T-helper 17 cell (primary cell): ENCODE measurements at places on chromosomes 13 and 19.
A peak's percentile ranks its signal among the peaks of the same experiment; 100 is the strongest.

- peaks cover 63% of the 10 kb centered on the region for H3K27me3 ChIP-seq
- H3K27ac ChIP-seq, result peak overlapping the region; percentile 54
These were observed 412.8 kb downstream of the ZNF536 start for GRCh38 chr19:30784850-30785457.

DNA sequence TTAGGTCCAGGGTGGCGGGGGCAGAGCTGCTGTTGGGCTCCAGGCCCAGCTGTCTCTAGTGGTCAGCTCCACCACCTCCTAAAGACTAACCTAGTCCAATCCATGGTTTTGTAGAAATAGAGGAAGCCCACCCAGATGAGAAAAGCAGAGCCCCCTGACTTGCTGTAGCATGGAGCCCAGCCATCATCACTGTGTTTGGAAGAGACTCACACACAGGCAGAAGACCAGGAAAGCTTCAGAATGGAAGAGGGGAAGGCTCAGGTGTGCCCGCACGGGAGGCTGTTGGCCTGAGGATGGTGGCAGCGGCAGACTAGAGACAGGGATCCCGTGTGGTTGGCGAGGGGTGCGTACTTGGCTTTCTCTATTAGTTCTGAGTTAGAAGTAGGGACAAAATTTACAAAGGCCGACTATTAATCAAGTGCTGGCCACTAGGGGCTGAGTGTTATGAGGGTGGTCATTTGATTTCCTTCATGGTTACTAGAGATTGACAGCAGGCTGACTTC is 193.2 kb upstream of the SOX1 start:
- H3K4me1 ChIP-seq, result no peaks in the 10 kb centered on the region
- H3K36me3 ChIP-seq, result no peaks in the 10 kb centered on the region
- peaks cover 12% of the 10 kb centered on the region for H3K27me3 ChIP-seq
- no peak overlapping the region for H3K27ac ChIP-seq

GRCh38 chr13:41332829-41333228 is 21.8 kb downstream of the NAA16 start:
- no peak for DNase-seq
- no peak overlapping the region for H3K4me3 ChIP-seq
- H3K36me3 ChIP-seq, result peaks cover 2% of the 10 kb centered on the region
- H3K4me1 ChIP-seq, result peaks cover 11% of the 10 kb centered on the region
- no peaks in the 10 kb centered on the region for H3K27me3 ChIP-seq

GRCh38 chr19:45008552-45008951 is 7.3 kb downstream of the RELB start:
- no peaks in the 10 kb centered on the region for H3K27me3 ChIP-seq
- H3K4me3 ChIP-seq, result peak overlapping the region; percentile 63
- H3K4me1 ChIP-seq, result peaks cover 10% of the 10 kb centered on the region
- peak overlapping the region; percentile 89 for H3K27ac ChIP-seq

- peak overlapping the region; percentile 92 for H3K4me3 ChIP-seq
- peaks cover 33% of the 10 kb centered on the region for H3K4me1 ChIP-seq
- peak overlapping the region; percentile 97 for H3K27ac ChIP-seq
- peaks cover 3% of the 10 kb centered on the region for H3K36me3 ChIP-seq
These were observed 496 bp downstream of the ZNF574 start for GRCh38 chr19:42076380-42076944.

GRCh38 chr13:66530686-66531085 is 699.5 kb downstream of the PCDH9 start:
- no peaks in the 10 kb centered on the region for H3K4me1 ChIP-seq
- no peak overlapping the region for H3K27ac ChIP-seq
- no peaks in the 10 kb centered on the region for H3K36me3 ChIP-seq
- no peak for DNase-seq
- H3K27me3 ChIP-seq, result no peaks in the 10 kb centered on the region

- H3K27me3 ChIP-seq, result peaks cover 39% of the 10 kb centered on the region
- H3K4me3 ChIP-seq, result peak overlapping the region; percentile 93
- H3K36me3 ChIP-seq, result peaks cover 6% of the 10 kb centered on the region
These were observed 493 bp upstream of the PDE4A start for GRCh38 chr19:10419646-10420443.

DNA sequence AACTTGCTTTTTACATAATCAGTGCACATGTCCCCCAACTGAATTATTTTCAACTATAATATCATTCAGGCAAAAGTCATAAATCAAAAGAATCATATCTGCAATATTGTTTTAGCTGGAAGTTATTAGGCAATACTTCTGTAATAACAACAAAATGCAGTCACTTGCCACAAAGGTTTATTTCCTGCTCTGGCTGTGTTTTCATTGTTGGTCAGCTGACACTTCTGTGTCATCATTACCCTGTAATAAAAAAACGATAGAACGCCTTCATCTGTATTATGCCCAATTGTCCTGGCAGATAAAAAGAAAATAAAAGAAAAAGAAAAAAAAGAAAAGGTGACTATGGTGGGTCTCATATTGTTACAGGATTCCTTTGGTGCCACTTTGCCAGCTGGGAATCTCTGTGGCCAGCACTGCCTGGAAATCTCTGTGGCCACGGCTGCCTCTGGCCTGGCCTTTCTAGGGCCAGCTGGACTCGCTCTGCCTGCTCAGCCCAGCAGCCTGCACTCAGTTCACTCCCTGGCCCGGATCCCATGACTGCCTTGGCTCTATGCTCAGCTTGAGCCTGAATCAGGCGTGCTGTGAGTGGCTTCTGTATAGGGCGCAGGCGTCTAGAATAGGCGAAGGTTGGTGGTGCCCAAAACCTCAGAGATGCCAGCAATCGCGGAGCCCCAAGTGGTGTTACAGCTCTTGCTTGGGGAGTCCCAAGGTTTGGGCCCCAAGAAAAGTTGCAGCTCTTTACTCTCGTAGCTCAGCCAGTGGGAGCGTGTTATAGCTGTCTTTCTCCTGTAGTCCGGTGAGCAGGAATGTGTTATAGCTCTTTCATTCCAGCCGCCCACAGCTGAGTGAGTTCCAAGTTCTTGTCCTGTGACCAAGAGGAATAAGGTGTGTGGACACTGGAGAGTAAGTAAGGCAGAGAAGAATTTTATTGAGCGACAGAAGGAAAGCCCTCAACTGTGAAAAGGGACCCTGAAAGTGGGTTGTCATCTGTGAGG is 1227.1 kb downstream of the SLITRK1 start:
- no peaks in the 10 kb centered on the region for H3K4me1 ChIP-seq
- no peaks in the 10 kb centered on the region for H3K27me3 ChIP-seq
- H3K27ac ChIP-seq, result no peak overlapping the region
- no peak for DNase-seq

GRCh38 chr19:28539759-28540158 is 673.2 kb downstream of the UQCRFS1 start:
- no peaks in the 10 kb centered on the region for H3K36me3 ChIP-seq
- DNase-seq, result no peak
- no peak overlapping the region for H3K4me3 ChIP-seq

DNA sequence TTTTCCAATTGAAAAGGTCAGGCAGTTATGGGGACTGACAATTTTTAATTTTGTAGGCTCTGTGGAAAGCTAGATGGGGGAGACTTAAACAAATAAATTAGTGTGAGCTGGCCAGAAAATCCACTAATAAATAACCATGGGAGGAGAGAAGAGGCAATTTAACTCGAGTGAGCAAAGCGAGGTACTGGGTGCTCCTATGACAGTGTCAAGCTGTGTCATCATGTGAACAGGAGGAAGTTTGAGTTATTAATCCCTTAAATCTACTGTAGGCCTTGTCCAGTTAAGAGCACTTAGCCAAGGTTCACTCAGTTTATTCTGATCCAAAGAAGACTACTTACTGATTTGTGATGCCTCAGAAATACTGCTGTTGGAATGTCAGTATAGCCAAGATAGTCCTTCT is 122.8 kb downstream of the OXGR1 start:
- no peak for DNase-seq
- H3K4me3 ChIP-seq, result no peak overlapping the region
- no peaks in the 10 kb centered on the region for H3K4me1 ChIP-seq
- H3K27ac ChIP-seq, result no peak overlapping the region
- H3K36me3 ChIP-seq, result no peaks in the 10 kb centered on the region

GRCh38 chr13:65488606-65489005 is 1741.5 kb downstream of the PCDH9 start:
- H3K4me3 ChIP-seq, result no peak overlapping the region
- no peak for DNase-seq
- H3K36me3 ChIP-seq, result no peaks in the 10 kb centered on the region
- H3K4me1 ChIP-seq, result no peaks in the 10 kb centered on the region
- no peaks in the 10 kb centered on the region for H3K27me3 ChIP-seq

- no peaks in the 10 kb centered on the region for H3K36me3 ChIP-seq
- H3K4me3 ChIP-seq, result no peak overlapping the region
- H3K27ac ChIP-seq, result no peak overlapping the region
- DNase-seq, result no peak
- no peaks in the 10 kb centered on the region for H3K4me1 ChIP-seq
These were observed 1.0 kb downstream of the POSTN start for GRCh38 chr13:37597477-37598025.

DNA sequence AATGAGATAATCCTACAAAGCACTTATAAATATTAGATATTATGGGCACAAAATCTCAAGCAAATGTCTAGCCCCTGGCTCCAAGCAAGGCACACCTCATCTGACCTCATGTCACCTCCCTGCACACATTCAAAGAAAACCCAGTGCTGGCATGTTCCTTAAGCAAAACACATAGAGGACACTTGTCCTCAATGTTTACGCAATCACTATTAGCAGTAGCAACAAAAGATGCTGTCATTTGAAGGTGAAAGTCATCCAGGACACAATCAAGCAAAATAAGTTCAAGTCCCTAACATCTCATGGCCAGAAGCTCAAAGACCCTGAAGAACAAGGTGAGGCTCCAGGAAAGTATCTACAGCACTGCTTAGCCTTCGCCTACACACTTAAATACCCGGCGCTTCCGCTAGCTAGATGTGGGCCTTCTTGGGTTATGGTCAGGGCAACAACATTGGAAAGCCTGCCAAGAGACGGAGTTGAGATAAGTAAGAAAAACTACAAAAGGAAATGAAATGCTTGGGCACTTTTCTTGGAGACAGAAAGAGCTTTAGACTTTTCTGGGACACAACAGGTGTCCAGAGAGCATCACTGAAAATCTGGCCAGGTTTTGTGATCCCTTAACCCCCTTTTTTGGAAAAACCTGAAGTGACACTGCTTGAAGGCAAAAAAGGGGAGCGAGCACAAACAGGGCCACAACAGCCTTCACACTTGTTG is 85.7 kb downstream of the FOXO1 start:
- peaks cover 2% of the 10 kb centered on the region for H3K36me3 ChIP-seq
- DNase-seq, result no peak
- H3K4me1 ChIP-seq, result peaks cover 69% of the 10 kb centered on the region

DNA sequence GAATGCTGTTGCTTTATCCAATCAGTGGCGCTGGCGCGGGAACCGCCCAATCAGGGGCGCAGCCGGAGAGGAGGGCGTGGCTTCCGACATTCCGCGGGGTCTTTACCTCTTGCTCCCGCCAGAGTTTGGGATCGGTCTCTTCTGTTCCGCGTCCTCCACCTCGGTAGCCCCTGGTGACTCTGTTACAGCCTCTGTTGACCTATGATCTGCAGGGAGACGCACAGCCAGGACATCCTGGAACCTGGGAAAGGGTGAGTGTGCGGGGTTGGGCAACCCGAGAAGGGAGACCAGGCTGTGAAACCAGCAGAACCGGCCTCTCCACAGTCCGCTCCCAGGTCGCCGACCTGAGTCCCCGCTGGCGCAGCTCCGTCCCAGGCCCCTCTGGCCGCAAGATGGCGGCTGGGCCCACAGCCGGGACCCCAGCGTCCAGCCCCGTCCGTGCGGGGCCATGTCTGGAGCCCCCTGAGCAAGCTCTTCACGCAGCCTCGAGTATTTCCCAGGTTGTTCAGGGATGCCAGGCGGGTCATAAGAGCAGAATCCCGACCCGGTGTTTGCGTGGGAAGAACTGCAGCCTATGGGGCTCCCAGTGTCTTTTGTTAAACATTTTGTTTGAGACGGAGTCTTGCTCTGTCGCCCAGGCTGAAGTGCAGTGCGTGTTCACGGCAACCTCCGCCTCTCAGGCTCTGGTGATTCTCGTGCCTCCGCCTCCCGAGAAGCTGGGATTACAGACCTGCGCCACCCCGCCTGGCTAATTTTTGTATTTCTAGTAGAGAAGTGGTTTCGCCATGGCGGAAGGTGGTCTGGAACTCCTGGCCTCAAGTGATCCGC is 4.4 kb upstream of the ZNF681 start:
- H3K4me1 ChIP-seq, result peaks cover 21% of the 10 kb centered on the region
- no peaks in the 10 kb centered on the region for H3K27me3 ChIP-seq
- peak overlapping the region; percentile 95 for H3K4me3 ChIP-seq
- peak overlapping the region; percentile 83 for H3K27ac ChIP-seq
- peak; percentile 80 for DNase-seq

- peaks cover 16% of the 10 kb centered on the region for H3K4me1 ChIP-seq
- no peak for DNase-seq
- no peaks in the 10 kb centered on the region for H3K36me3 ChIP-seq
- no peak overlapping the region for H3K4me3 ChIP-seq
- H3K27me3 ChIP-seq, result no peaks in the 10 kb centered on the region
- peak overlapping the region; percentile 69 for H3K27ac ChIP-seq
These were observed 12.1 kb downstream of the PIN1 start for GRCh38 chr19:9847087-9847671.

DNA sequence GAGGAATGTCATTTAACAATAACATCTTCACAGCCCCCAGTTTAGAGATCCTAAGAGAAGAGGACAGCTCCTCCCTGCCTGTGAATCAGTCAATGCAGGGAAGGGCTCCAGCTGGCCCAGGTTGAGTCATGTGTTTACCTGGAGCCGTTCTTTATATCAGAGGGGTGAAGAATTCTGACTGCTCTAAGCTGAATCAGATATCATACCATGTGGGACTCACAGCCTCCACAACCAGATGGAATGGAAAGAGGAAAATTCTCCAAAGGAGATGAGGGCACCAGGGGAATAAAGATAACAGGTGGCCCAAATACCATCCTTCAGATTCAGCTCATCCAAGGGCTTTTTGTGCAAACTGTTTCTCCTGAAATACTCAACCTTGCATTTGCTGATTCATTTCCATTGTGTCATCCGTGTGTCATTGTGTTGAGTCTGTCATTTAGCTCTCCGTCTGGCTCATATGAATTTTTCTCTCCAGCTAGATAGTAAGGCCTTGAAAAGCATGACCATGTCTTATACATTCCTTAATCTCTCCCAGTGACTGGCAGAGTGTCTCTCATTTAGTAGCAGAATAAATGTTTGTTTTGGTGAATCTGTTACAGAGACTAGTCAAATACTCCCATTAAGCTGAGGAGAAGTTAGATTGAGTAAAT is 217.9 kb downstream of the RFC3 start:
- H3K4me1 ChIP-seq, result no peaks in the 10 kb centered on the region
- no peaks in the 10 kb centered on the region for H3K27me3 ChIP-seq
- no peaks in the 10 kb centered on the region for H3K36me3 ChIP-seq
- H3K27ac ChIP-seq, result no peak overlapping the region

- peaks cover 40% of the 10 kb centered on the region for H3K27me3 ChIP-seq
- no peak for DNase-seq
- H3K36me3 ChIP-seq, result peaks cover 2% of the 10 kb centered on the region
- no peak overlapping the region for H3K4me3 ChIP-seq
- no peaks in the 10 kb centered on the region for H3K4me1 ChIP-seq
These were observed 32.9 kb upstream of the KCTD15 start for GRCh38 chr19:33763633-33764371.
